CD4-positive, alpha-beta T cell treated with Interleukin-4 for 4 hours (primary cell): ENCODE measurements at places on chromosomes 7 and 10.

DNA sequence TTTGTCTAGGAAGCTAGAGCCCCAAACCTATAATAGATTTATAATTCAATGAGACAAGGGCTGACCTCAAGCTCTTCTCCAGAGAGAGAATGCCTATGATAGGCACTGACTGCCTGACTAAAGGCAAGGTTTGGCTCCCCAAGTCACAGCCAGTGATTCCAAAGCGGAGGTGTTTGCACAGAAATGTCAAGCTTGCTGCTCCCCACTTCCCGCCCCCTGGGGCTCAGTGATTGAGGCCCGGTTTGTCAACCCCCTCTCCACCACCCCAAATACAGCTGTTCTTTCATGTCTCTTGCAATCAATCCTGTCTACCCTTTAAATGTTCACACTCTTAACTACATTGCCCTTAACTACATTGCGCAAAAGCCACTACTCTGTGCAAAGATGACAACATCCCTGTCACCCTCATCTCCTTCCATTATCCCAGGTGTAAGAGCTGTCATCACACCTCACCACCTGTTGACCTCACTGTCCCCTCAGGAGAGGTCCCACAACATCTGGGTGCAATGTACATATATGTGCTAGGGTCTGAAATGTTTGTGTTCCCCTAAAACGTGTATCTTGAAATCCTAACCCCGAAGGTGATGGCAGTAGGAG is 58.0 kb downstream of the NUDCD3 start:
- no peak for DNase-seq

DNA sequence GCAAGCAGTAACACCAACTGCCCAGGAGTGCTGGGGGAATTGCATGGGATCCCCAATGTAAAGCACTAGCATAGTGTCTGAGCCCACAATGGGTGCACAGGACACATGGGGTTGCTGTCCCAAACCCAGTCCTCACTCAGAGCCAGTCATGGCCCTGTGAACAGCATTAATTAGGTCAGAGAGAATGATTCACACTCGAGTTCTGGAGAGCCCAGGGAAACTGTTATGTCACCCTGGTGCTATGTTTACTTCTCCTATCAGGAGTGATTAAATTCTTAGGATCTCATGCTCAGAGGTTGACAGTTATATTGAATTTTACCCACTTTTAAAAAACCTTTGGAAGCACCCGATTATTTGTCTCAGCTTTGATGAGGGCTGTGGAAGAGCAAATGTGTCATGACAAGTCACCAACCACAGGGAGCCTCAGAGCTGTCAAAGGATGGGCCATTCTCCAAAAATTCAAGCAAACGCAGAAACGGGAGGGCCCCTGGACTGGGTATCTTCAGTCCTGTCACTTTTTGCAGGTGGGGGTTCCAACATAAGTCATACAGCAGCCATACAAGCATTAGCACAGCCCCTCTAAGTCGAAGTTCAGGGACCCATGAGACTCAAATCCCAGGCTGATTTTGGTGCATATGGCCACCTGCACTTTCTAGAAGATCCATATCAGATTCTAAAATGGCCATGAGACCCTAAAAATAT is 1.3 kb upstream of the RASSF4 start:
- no peak for DNase-seq

DNA sequence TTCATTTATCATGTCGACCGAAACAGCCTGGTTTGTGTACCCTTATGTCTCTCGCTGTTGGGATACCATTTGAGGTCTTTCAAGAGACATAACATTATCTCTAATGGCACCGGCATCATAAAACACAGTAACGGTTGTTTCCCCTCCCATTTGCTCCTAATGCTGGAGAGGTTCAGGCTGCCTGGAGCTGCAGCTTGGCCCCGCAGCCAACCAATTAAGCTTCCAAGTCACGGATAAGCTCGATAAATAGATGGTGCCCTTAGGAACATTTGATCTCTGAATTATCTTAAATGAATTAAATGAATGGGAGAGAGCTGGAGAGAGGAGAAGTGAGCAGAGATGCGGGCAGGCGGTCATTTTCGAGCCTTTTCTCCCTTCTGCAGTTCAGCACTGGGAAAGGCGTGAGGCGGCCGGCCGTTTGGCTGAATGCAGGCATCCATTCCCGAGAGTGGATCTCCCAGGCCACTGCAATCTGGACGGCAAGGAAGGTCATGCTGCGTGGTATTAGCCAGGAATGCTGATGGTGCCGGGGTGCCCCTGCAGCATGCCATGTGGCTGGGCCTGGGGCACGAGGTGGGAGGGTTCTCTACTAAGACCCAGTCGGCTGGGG is 12.6 kb downstream of the CPA4 start:
- DNase-seq = no peak

DNA sequence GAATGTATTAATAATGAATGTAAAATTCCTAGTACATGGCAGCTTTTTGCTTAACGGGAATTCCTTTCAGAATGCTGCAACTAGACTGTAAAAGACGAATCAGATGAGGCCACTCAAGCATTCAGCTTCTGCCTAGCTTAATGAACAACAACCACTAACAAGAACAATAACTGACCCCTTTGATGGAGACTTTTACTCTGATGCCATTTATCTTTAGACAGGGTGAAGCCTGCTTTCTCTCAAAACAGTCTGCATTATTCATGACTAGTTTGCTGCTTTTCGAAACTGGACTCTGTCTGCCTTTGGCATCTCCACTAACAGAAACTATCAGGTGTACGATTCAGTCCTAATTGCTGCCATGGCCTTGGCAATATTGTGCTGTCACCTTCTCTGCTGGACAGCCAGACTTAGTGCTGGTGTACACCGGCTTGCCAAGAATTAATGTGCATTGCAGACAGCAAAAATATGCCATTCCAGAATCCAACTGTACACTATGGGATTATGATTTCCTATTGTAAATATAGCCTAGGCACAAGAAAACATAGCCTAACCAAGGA is 295.5 kb upstream of the CDC14C start:
- no peak for DNase-seq

DNA sequence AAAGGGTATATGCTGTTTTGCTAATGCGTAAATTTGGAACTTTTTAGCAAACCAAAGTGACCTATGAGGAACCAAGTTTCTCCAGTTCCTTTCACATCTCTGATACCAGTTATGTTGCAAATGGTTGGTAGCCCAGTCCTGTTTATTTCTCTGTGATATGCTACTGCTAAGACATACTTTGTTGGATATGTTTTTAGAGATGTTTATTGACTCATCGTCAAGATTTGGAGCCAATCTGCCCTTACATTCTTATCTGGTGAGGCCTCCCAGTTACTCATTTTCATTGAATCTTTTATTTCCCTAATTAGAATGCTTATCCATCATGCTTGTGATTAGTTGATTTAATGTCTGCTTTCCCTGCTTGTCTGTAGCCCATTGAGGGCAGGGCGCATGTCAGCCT is 58.9 kb downstream of the LRGUK start:
- no peak for DNase-seq

DNA sequence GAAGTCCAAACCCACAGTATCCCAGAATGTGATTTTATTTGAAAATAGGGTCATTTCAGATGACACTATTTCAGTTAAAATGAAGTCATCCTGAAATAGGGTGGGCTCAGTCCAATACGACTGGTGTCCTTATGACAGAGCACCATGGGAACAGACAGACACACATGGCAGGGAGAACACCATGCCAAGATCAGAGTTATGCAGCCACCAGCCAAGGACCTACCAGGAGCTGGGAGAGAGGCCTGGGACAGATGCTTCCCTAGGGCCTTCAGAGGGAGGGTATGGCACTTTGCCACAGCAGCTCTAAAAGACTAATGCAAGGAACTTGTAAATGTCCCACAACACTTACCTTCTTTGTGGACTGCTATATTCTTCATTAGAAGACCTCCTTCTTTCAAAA is 226.5 kb downstream of the NEBL start:
- no peak for DNase-seq

- DNase-seq = no peak
Observed at GRCh38 chr7:39608278-39608677, 15.1 kb upstream of the RALA start.

GRCh38 chr10:73859784-73860491 is 14.4 kb downstream of the CAMK2G start:
- peak; percentile 17 for DNase-seq

GRCh38 chr7:47332681-47333553 is 249.0 kb downstream of the TNS3 start:
- DNase-seq = no peak

DNA sequence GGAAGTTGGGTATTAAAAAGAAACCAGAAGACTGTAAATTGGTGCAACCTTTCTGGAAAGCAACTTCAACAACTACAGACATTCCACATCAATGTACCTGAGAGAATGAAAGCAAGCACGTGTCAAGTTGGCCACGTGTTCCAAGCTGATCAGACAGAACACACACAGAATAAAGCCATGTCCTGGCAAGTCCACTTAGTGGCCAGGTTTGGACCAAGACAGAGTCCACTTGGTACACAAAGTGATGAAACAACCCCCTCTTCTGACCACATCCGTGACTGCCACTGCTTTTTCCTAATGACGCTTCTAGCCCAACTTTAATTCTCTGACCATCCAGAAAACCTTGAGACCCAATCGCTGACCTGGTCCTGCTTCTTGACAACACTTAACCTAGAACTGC is 109.4 kb downstream of the ABLIM1 start:
- no peak for DNase-seq
